Left renal cortex interstitium (tissue), 4 donors: ENCODE measurements at places on chromosomes 1 and 21.

- DNase-seq, result peak; percentile 2
These were observed 149.0 kb downstream of the ATP6V1G3 start for GRCh38 chr1:198391393-198392020.

DNA sequence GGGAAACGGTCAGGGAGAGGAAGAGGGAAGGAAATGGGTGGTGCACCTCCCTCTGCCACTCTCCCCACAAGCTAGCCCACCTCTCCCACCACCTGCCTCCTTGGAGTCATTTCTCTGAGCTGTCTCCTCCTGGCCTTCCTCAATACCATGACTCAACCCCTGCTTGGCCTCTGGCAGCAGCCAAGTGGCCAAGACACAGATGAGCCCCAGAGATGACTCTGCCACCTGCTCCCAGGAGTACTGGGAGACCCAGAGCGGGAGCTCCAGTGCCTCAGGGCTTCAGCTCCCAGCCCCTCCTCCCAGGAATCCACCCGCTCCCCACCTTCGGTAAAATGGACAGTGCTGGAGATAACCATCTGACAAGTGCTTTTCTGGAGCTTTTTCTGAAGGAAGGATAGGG lies 2.6 kb downstream of the S100A16 start:
- no peak for DNase-seq

GRCh38 chr1:242886137-242886536 lies 361.6 kb upstream of the PLD5 start:
- DNase-seq, result no peak

DNA sequence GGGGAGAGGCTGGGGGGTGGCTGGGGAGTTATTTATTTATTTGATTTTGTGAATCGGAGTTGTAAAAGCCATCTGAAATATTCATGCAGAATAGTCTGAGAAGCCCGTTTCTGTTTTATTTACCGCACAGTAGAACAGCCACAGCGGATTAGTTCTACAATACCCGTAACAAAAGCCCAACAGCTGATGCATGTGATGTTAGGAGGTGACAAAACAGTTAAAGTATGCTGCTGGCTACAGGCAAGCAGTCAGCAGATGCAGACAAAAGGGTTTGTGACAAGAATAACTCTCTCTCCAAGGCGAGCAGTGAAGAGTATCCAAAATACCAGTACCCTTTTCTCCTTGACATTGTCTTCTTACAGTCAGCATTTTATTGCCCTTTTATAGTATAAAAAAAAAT lies 42.0 kb downstream of the PROX1 start:
- no peak for DNase-seq

- no peak for DNase-seq
These were observed 39.9 kb upstream of the ABCA4 start for GRCh38 chr1:94160811-94161210.
